Stimulated activated CD8-positive, alpha-beta memory T cell treated with anti-CD3 and anti-CD28 coated beads, Interleukin-15, amount 100 ng/mL, for 1 hour (primary cell): ENCODE measurements at places on chromosomes 2 and 18.

GRCh38 chr18:74377776-74378175 lies 62.1 kb downstream of the C18orf63 start:
- DNase-seq: no peak

DNA sequence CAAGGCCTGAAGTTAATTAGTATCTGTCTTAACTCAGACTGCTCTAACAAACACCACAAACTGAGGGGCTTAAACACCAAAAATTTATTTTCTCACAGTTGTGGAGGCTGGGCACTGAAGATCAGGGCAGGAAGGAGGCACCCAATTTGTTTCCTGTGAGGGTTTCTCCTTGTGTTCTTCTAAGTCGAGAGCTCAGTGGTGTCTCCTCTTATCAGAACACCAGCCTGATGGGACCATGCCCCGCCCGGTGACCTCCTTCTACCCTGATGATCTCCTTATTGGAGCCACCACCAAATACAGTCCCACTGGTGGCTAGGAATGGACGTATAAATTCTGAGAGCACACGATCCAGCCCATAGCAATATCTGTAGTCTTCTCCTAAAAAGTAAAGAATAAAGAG lies 20.5 kb downstream of the TMEM18 start:
- DNase-seq: no peak

DNA sequence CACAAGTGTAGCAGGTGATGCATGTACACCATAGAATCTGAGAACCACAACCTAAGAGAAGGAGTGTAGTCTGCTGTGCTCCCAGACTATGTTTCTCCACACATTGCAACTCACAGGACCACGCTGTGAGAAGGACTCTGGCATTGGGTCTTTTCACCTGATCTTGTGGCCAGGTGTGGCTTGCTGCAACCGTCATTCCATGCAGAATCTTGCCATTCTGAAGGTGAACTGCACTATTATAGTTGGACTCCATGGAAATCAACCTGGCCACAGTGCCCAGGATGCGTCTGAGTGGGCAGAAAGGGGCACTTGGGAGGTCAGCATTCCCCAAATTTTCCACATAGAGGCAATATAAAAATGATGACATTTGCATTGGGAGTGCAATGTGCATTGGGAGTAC lies 122.2 kb downstream of the CAPN13 start:
- DNase-seq: no peak

- no peak for DNase-seq
Measured at GRCh38 chr2:239033801-239034560, 186.1 kb downstream of the TWIST2 start.

DNA sequence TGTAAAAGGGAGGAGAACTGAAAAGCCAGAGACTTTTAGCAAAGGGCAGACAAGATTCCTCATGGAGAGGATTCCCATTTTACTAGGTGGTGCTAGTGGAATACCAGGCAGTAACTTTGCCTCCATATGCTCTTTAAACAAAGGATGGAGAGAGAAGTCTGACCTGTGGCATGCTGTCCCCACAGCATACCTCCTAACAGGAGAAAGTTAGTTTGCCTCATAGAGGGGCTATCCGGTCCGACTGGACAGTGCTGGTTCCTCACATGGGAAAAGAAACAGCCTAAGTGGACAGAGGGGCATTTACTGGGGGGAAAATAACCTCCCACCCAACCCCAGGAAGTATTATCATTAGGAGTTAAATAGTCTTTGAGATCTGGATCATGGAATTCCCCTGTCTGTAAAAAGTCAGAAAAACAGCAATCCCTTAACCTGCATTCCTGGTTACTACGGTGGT lies 31.6 kb upstream of the GMCL1 start:
- no peak for DNase-seq

DNA sequence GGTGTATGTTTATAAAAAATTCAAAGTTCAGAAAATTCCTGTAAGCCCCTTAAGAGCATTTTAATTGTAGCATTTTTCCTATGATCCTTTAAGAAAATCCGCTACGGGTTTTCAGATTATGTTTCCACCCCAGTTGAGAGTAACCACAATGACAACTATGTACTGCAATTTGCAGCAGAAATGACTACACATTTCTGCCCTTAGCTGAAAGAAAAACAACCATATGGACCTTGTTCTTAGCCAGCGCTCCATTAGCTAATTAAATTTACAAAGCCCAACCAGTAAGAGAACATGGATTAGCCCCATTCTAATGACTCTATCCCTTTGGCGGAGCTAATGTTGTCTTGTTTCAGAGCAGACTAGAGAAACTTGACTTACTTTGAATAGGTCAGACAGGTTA lies 247.6 kb downstream of the SLC8A1 start:
- DNase-seq: no peak
